Body of pancreas (tissue), 4 donors: ENCODE measurements at places on chromosomes 12 and 14. TPM values are rescaled to one million over a fixed set of nuclear protein-coding genes. Genes with fewer than 3 reads are reported as not detected.

GMFB gene
- total RNA-seq = 24.7 TPM

TSHR gene
- not detected for total RNA-seq

FAM186B gene
- total RNA-seq = 0.78 TPM

MIP gene
- total RNA-seq = not detected

MYL2 gene
- total RNA-seq = not detected

NRL gene
- total RNA-seq = 2.1 TPM

DNA sequence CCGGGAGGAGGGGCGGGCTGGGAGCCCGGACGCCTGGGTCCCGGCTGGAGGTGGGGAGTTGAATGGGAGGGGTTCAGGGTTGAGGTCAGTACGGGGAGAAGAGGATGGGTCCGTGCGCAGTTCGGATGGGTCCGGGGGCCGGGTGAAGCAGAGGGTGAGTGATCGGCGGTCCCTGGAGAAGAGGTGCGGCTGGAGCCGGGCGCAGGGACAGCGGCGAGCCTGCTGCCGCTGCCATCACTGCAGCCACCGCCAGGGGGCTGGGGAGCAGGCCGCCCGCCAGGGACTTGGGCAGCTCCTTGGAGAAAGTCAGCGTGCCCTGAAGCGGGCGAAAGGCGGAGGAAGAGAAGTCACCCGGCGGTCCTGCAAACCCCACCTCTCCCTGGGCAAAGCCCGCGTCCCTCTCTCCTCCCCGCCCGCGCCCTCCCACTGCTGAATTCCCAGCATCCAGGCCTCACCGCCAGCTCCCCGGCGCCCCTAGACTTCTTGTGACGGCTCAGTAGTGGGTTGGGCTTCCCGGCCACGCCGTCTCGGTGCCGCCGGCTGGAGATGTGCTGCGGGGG, 6.0 kb upstream of the GPR84 start:
- H3K27me3 ChIP-seq = no peaks in the 10 kb centered on the region
- H3K27ac ChIP-seq = no peak overlapping the region
- peaks cover 33% of the 10 kb centered on the region for H3K4me1 ChIP-seq
- H3K4me3 ChIP-seq = no peak overlapping the region
- no peaks in the 10 kb centered on the region for H3K36me3 ChIP-seq

DNA sequence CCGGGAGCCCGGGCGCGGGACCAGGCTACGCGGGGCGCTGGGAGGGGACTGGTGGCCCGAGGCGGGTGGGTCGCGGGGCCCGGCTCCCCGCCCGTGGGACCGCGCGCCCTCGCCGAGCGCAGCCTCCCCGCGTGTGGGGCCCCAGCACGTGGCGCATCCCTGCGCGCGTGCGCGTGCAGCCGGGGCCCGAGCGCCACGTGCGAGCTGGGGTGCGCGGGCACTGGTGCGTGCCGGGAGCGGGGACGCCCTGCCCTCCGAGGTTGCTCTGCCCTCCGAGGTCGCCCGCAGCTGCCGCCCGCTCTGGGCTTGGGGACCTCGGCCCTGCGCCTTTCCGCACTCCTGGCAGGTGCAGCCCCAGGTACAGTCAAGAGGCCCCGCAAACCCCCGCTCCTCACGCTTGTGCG, 365 bp upstream of the CCDC88C start:
- H3K36me3 ChIP-seq = no peaks in the 10 kb centered on the region
- peak overlapping the region; percentile 50 for H3K27ac ChIP-seq
- H3K27me3 ChIP-seq = no peaks in the 10 kb centered on the region
- H3K4me1 ChIP-seq = peaks cover 55% of the 10 kb centered on the region

DNA sequence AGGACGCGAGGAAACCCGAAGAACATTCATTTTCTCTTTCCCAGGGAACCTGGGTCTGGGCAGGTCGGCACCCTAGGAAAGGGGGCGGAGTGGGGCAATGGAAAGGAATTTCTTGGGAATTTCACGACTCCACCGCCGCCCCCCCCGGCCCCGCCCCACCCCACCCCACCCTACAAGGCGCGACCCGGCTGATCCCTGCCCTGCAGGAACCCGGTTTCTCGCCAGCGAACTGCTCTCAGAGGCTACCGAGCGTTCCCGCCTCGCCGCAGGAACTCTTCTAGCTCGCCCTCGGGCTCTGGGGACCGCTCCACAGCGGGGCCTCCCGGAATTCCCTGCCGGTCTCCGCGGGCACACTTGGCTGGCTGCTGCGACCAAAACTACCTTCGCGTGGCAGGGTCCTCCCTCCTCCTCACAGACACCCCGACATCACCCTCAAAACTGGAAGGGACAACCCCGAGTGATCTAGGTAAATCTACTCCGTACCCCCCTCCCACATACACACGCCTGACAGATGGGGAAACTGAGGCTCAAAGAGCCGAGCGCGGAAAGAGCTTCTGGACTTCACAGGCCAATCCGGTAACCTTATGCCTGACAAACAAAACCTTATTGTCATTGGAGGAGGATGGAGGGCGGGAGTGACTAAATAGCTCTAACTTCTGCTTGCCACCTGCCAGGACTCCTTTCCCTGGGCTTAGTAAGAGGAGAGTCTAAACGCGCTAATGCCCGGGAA, 785 bp upstream of the ACTN1 start:
- peak; percentile 55 for DNase-seq
- H3K4me3 ChIP-seq = peak overlapping the region; percentile 92
- H3K4me1 ChIP-seq = peaks cover 50% of the 10 kb centered on the region
- H3K27ac ChIP-seq = peak overlapping the region; percentile 91

DNA sequence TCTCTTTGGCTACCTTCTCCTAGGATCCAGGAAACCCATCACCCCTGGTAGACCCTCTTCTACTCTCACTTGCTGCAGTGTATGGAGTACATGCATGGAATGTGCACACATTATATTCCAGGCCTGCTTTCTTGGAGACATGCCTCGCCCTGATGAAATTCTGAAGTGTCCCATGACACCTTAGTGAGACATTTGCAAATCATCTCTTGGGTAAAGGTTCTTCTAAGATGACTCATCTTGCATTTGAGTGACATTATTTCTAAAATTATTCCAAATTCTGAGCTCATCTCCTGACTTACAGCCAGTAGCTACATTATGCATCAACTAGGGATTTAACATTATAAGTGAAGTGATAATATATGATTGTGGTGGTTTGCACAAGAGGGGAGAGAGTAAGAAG, 49.8 kb downstream of the SDR9C7 start:
- H3K27me3 ChIP-seq = no peaks in the 10 kb centered on the region
- H3K4me1 ChIP-seq = no peaks in the 10 kb centered on the region
- H3K36me3 ChIP-seq = no peaks in the 10 kb centered on the region
- H3K4me3 ChIP-seq = no peak overlapping the region
- no peak overlapping the region for H3K27ac ChIP-seq

GRCh38 chr14:98103705-98104104, 1168.3 kb downstream of the BCL11B start:
- no peak overlapping the region for H3K27ac ChIP-seq
- no peaks in the 10 kb centered on the region for H3K27me3 ChIP-seq
- H3K4me1 ChIP-seq = no peaks in the 10 kb centered on the region
- H3K4me3 ChIP-seq = no peak overlapping the region
- DNase-seq = no peak

DNA sequence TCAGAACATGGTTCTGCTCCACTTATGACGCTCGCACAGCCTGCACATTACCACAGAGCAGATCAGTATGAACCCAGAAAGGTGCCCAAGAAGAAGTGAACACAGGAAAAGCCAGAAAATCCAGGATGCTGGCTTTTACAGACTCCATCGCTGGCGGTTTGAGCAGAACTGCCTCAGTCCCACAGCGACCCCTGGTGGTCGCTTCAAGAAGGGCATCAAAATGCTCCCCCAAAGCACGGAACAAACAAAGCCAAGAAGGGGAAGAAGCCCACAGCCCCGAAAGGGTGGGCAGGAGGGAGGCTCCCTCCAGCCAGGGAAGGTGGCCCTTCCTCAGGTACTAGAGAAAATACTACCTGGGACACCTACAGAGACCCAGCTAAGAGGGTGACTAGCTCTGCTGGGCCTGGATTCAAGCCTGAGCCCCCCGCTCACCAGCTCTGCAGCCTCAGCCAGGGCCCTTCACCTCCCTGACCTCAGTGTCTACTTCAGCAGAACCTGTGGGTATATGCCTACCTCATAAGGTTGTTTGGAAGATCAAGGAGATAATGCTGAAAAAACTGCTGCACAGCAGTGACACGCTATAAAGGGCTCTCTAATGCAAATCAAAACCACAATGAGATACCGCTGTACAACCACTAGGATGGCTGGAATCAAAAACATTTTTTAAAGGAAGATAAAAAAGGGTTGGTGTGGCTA, 98.1 kb downstream of the NCOR2 start:
- H3K4me3 ChIP-seq = no peak overlapping the region
- no peak overlapping the region for H3K27ac ChIP-seq
- no peak for DNase-seq
- H3K27me3 ChIP-seq = no peaks in the 10 kb centered on the region
- no peaks in the 10 kb centered on the region for H3K4me1 ChIP-seq
- peaks cover 4% of the 10 kb centered on the region for H3K36me3 ChIP-seq

GRCh38 chr14:101200650-101201516, 297.4 kb upstream of the RTL1 start:
- H3K4me1 ChIP-seq = no peaks in the 10 kb centered on the region
- H3K36me3 ChIP-seq = no peaks in the 10 kb centered on the region
- no peaks in the 10 kb centered on the region for H3K27me3 ChIP-seq
- H3K4me3 ChIP-seq = no peak overlapping the region
- peak; percentile 4 for DNase-seq
- H3K27ac ChIP-seq = no peak overlapping the region

- no peak for DNase-seq
- H3K4me1 ChIP-seq = no peaks in the 10 kb centered on the region
- H3K27me3 ChIP-seq = no peaks in the 10 kb centered on the region
- H3K36me3 ChIP-seq = no peaks in the 10 kb centered on the region
- no peak overlapping the region for H3K4me3 ChIP-seq
Measured at GRCh38 chr14:85762526-85762925, 232.6 kb downstream of the FLRT2 start.

DNA sequence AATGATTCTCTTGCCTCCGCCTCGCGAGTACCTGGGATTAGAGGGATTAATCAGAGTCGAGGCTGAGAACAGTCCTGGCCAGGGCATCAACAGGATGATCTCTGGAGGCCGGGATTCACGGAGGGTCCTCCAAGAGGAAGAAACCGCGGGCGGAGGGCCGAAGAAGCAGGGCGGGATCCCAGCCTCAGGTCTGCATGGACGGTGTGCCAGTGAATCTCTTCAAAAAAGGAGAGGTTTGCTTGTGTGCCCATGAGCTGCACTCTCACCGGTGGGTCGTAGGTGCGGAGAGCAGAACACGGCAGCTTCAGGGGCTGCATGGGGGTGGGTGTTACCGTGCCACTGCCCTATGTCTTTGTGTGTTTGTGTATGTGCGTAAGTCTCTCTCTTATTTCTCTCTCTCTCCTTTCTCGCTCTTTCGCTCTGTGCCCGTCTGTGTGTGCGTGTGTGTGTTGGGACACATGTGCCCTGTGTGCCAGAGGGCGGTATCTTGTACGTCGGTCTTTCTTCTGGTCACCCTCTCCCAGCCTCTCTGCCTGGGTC, 768.2 kb upstream of the ALG10B start:
- DNase-seq = no peak
- H3K27ac ChIP-seq = no peak overlapping the region
- no peaks in the 10 kb centered on the region for H3K36me3 ChIP-seq
- no peaks in the 10 kb centered on the region for H3K4me1 ChIP-seq

DNA sequence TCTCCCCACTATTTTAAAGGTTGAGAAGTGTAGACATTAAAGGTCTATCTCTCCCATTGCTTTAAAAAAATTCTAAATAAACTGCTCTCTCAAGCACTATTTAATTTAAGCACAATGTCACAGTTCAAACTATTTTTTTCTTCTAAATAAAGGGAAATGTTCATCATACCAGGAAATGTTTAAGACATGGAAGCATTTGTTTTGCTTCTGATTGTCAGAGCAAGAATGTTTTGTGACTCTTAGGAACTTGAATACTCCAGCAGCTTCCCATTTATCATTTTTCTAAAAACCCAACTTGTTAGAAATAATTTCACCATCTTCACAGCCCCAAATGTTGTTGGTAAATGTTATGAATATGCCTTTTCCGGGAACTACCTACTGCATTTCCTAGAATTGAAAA, 121.8 kb upstream of the NTF3 start:
- no peak overlapping the region for H3K4me3 ChIP-seq
- no peaks in the 10 kb centered on the region for H3K4me1 ChIP-seq
- no peaks in the 10 kb centered on the region for H3K27me3 ChIP-seq
- DNase-seq = no peak

DNA sequence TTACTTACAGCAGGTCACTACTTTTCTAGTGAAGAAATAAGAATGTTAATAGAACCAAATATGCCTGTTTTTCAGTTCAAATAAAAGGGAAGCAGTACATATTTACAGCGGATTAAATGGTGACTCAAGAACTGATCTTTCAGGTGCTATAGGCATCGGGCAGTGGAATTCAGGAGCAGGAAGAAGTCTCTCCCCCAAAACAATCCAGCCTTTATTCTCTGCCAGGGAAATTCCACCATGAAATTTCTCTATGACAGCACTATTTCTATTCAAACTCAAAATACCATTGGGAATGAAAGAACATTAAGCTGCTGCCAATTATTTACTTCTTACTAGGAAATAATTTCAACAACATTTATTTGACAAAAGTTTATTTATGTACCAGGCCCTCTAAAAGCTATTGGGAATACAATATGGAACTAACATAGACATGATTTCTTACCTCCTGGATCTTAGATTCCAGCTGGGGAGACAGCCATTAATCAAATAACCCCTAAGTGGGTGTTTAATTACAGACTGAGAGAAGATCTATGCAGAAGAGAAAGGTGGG, 60.3 kb upstream of the KRR1 start:
- peak; percentile 7 for DNase-seq
- H3K4me3 ChIP-seq = no peak overlapping the region
- no peaks in the 10 kb centered on the region for H3K27me3 ChIP-seq
- H3K27ac ChIP-seq = no peak overlapping the region
- no peaks in the 10 kb centered on the region for H3K4me1 ChIP-seq

DNA sequence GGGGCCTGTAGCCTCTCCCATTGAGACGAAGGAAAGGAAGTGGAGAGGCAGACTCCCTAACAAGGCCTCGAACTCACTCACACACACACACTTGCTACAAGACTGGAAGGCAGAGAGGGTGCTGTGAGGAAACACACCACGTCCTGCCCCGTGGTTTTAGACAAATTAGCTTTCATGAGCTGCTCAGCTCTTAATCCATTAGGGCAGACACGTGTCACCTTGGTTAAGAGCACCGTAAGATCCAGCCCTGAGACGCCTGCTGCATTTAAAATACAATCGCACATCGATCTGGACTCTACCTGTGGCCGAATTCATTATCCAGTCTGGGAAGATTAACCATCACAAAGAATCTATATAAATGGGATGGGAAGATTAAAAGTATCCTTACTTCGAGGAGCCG, 72.0 kb downstream of the RIMBP2 start:
- DNase-seq = no peak
- no peak overlapping the region for H3K27ac ChIP-seq
- no peaks in the 10 kb centered on the region for H3K36me3 ChIP-seq
- H3K27me3 ChIP-seq = no peaks in the 10 kb centered on the region

GRCh38 chr12:5736016-5736415, 209.0 kb downstream of the ANO2 start:
- DNase-seq = no peak
- peaks cover 6% of the 10 kb centered on the region for H3K4me1 ChIP-seq
- no peak overlapping the region for H3K27ac ChIP-seq
- H3K4me3 ChIP-seq = no peak overlapping the region
- no peaks in the 10 kb centered on the region for H3K27me3 ChIP-seq

GRCh38 chr14:95101736-95102679, 55.3 kb downstream of the DICER1 start:
- H3K36me3 ChIP-seq = peaks cover 5% of the 10 kb centered on the region
- no peak overlapping the region for H3K27ac ChIP-seq
- peaks cover 8% of the 10 kb centered on the region for H3K4me1 ChIP-seq
- no peak overlapping the region for H3K4me3 ChIP-seq
- no peaks in the 10 kb centered on the region for H3K27me3 ChIP-seq
